ENCODE measurements at places on chromosomes 16 and 17.

DNA sequence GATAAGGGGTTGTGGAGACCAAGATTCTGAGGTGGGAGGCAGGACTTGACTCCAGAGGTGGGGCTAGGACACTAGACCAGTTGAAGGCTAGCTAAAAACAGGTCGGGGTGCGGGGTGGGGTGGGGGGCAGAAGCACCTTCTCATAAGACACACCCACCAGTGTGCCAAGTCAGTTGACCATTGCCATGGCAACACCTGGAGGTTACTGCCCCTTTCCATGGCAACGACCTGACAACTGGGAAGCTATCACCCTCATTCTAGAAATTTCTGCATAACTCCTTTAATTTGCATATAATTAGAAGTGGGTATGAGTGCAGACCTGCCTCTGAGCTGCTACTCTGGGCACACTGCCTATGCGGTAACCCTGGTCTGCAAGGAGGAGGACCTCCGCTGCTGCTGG, 53.9 kb upstream of the ALOX12 start:
- DNase-seq, result no peak

- no peak for DNase-seq
These were observed 14.6 kb downstream of the ENDOV start for GRCh38 chr17:80429356-80430275.

DNA sequence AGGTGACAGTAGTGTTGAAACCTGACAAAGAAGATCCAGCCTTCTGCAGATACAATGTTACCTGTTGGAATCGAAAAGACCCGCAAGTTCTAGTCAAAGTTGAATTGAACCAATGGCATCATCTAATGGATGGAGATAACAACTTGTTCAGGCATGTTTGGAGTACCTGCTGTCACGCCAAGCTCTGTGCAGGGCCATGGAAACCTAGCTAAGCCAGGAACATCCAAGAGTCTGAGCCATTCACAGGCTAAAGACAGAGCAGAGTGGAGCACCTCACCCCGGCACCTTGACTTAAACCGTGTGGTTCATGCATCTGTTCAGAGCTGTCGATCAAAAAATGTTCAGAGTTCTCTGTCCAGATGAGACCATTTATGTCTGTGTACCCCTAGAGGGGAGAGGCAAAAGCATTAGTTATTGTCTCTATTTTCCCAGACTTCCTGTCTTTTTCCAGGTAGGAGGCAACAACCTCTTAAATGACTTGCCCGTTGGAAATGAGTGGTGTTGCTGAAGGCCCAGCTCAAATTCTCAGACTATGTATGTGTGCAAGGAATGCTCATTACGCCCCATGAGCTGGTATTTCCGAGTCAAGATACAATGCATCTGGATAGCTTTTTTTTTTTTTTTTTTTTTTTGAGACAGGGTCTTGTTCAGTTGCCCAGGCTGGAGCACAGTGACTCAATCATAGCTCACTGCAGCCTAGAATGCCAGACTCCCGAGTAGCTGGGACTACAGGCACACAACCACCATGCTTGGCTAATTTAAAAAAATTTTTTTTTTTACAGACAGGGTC, 44.9 kb upstream of the XYLT1 start:
- DNase-seq, result no peak

- DNase-seq, result no peak
These were observed 11.4 kb downstream of the DYNC1LI2 start for GRCh38 chr16:66740010-66740409.

DNA sequence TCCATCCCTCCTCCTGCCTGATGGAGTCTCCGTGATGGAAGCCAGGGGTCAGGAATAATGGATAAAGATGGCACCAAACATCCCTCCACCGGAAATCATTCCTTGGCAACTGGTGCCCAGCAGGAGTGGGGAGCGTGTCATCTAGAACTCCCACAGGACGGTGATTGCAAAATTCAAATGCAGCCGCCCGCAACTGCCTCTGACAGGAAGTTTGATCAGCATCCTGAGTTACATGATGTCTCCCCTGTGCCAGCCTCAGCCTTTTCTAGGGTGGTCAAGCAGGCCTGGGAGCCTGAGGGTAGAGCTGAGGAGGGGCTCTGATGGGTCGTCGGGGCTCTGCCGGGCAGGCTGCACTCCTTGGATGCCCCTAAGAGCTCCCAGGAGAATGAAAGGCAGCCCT, 52.8 kb downstream of the GSG1L start:
- no peak for DNase-seq

- no peak for DNase-seq
These were observed 30.7 kb upstream of the ARL6IP1 start for GRCh38 chr16:18832006-18832405.

Measured in type B pancreatic cell (in vitro differentiated cells).